ENCODE measurements at places on chromosomes 16 and 17.

DNA sequence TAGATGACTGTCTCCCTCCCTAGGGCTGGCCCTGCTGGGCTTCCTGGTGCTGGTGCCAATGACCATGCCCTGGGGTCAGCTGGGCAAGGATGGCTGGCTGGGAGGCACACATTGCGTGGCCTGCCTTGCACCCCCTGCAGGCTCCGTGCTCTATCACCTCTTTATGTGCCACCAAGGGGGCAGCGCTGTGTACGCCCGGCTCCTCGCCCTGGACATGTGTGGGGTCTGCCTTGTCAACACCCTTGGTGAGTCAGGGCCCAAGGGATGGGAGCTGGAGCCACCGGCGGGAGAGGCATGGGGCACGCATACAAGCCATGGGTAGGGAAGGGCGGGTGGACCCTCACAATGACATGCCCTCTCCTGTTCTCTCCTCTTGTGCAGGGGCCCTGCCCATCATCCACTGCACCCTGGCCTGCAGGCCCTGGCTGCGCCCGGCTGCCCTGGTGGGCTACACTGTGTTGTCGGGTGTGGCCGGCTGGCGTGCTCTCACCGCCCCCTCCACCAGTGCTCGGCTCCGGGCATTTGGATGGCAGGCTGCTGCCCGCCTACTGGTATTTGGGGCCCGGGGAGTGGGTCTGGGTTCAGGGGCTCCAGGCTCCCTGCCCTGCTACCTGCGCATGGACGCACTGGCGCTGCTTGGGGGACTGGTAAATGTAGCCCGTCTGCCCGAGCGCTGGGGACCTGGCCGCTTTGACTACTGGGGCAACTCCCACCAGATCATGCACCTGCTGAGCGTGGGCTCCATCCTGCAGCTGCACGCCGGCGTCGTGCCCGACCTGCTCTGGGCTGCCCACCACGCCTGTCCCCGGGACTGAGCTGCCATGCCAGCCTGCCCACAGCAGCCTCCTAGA, 2.2 kb downstream of the PAQR4 start:
- DNase-seq = no peak

- no peak for DNase-seq
Observed at GRCh38 chr16:58490065-58490464, 9.9 kb upstream of the NDRG4 start.

DNA sequence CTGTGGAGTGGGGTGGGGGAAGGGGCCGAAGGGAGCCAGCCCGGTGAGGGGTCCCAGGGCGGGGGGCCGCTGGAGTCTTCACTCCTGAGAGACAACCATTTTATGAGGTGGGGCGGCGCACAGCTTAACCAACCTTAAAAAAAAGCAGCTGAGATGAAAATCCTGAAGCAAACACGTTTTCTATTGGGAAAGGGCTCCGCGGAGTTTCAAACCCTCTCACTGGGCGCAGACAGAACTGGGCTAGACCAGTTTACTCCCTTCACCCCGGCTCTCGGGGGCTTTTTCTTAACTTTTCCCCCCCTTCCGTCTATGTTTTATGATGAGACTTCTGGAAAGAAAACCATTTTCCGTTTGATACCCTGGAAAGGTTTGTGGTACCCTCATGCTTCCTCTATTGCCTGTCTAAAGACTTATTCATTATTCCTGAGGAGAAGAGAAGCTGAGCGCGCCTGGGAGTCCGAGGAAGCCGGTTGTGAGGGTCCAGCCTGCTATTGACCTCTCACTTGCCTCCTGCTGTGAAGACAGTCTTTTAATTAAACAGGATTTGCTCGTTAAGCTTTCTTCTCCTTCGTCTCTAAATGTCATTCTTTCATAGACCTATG, 482 bp upstream of the SSH2 start:
- no peak for DNase-seq

GRCh38 chr16:74774223-74775139, at the start of gene FA2H:
Gene FA2H, minus strand, starts transcription at chr16:74774820. Its CDS starts 65 bp downstream, at chr16:74774755.
- peak; percentile 62 for DNase-seq

GRCh38 chr17:9408868-9409829, 166.5 kb downstream of the STX8 start:
- no peak for DNase-seq

DNA sequence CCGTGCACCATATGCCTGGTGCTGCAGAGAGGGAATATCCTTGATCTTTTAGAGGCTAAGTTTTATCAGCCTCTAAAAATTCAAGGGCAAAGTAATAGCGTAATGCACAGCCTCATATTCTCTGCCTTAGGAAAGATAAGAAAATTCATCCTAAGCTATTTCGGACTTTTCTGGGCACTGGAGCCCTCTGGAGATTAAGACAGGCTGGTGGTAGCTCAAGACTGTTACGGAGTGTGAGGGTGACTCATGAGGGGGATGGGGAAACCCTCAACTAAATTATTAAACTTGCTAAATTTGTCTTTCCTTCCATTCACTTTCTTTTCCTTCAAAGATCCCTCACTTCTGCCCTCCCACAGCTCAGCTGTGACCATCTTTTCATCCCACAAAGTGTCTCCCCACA, 73.3 kb downstream of the RPH3AL start:
- no peak for DNase-seq

DNA sequence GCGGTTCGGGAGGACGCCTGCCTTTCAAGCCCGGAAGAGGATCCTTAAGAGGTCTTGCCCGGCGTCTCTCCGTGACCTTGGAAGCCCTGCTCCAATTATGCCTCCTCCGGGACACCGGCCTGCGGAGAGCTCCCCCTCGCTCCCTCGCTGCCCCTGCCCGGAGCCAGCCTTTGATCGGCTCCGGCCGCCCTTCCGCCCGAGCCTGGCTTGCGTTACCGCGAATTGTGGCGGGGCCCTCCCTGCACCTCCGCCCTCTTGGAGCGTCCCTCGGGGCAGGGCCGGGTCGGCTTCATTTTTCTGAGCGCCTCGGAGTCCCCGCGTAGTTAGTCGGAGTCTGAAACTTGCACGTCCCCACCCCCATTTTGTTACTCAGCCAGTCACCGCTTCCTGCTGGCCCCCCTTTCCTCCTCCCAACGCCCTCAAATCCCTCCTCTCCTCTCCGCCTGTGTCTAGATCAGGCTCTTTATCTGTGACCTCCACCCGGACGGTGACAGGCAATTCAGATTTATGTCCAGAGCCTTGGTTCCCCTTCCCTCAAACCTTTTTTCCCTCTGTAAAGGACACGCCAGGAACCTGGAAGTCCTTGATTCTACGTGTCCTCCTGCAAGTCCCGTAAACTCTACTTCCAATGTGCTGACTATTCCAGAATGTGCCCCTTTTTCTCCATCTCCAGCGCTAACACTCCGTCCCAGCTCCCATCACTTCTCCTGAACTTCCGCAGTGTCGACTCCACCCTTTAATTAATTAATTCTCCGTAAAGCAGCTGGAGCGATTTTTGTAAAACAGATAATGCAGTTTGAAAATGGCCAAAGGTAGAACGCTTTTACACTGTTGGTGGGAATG, 569 bp upstream of the RABEP2 start:
- DNase-seq = peak; percentile 83

DNA sequence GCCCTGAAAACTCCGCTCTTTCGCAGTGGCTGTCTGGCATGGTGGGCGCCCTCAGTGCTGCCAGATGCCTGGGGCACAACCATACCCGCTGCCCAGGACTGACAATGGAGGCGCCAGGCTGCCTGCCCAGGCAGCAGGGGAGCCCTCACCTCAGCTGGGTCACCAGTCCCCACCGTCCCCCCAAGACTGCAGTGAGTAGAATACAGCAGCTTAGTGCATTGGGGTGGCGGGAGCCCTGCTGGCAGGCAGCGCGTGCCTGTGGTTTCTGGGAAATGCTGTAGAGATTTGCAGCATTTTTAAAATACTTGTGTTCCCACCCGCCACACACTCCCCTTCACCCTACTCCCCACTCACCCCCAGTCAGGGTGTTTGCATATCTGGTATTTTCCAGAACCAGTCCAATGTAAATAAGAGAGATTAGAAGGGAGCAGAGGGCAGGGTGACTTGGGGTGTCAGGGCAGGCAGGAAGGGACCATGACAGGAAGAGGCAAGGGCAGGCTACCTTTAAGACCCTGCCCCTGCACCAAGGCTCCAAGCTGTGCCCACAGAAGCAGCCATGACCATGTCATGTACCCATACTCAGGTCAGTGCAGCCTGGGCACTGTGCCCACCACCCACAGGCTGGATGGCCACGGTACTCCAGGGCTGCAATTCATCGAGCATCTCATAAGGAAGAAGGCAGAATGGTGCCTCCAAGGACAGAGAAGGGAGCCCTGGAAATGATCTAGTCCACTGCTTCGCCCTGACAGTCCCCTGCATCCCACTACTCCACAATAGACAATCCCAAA, 21.5 kb downstream of the MYO18A start:
- peak; percentile 91 for DNase-seq

DNA sequence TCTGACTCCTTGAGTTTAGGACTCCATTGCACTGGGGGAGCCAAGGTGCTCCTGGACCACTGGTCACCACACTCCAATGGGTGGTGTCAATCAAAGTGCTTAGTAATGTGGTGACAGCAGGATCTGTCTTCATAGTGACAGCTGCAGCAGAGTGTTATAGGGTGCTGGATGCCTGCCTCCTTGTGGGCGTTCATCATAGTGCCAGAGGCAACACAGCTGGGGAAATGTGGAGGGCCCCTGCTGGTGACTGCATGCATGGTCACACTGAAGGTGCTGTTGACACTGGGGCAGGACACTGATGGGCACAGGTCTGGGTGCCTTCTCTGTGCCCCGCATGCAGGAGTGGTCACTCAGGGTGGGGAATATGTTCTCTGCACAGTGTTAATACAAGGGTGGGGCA, 177.5 kb upstream of the CDH8 start:
- no peak for DNase-seq

DNA sequence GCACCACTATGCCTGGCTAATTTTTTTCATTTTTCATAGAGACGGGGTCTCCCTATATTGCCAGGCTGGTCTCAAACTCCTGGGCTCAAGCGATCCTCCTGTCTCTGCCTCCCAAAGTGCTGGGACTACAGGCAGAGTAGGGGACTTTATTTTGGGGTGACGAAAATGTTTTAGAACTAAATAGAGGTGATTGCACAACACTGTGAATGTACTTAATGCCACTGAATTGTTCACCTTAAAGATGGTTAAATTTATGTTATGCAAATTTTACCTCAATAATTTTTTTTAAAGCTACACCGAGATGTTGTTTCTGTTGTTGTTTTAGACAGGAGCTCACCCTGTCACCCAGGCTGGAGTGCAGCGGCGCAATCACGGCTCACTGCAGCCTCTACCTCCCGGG, 111.9 kb upstream of the SEC14L1 start:
- no peak for DNase-seq

DNA sequence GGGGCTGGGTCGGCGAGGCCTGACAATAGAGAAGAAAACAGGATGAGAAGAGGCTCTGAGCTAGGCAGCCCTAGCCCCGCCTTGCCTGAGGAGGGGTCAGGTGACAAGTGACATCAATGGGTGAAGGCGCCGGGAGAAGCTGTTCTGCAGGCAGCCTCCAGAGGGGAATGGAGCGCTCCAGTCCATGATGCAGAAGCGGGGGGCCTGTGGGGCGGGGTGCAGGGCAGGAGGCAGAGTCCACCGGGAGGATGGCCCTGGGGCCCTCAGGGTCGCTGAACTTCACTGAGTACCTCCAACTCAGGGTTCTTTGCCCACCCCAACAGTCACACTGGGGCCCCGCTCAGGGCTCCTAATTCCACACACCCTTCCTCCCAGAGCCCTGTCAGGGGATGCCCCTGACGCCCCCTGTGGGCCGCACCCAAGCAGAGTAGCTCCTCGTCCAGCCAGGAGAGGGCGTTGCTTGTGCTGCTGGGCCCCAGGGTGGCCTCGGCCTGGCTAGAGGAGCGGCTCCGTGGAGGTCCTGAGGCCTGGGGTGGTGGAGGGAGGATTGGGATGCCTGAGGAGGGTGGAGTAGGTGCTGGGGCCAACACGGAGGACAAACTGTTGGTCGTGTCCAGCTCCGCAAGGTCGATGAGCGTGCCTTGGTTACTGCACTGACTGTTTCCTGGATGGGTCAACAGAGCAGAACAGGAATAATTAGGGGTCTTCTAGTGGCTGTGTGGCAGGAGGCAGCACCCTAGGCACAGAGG, 20.8 kb downstream of the GGA3 start:
- no peak for DNase-seq

DNA sequence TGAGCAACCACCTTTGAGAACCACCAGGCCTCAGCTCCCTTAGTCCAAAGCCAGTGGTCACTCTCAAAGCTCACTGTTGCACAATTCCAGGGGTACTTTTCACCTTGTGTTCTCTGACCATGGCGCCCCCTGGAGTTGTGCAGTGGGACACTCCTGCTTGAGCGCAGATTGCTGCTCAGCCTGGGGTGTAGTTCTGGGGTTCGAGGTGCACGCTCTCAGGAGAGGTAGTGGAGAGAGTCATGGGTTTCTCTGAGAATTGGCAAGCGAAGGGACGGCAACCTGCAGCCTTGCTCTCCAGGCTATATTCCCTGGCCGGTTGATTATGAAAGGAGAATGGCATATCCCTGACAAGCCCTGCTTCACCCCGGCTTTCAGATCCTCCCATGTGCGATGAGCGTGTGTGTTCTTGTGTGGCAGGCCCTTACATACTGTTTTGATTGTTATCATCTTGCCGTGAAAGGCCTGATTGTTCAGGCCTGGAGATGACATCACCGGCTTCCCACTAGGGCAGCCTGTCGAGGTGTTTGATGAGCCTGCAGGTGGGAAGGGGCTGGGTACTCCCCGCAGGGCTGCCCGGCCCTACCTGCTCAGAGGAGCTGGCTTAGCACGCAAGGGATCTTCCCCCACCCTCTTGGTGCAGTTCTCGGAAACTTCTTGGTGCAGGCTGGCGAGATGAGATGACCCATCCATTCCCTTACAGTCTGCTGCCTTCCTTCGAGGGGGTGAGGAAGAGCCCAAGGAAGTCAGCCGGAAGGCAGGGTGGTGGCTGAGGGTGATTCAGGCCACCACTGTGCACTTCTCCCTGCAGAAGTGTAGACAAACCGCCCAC, 431.2 kb downstream of the SLC39A11 start:
- no peak for DNase-seq

GRCh38 chr17:31052187-31052889, 42.4 kb upstream of the NF1 start:
- peak; percentile 98 for DNase-seq

DNA sequence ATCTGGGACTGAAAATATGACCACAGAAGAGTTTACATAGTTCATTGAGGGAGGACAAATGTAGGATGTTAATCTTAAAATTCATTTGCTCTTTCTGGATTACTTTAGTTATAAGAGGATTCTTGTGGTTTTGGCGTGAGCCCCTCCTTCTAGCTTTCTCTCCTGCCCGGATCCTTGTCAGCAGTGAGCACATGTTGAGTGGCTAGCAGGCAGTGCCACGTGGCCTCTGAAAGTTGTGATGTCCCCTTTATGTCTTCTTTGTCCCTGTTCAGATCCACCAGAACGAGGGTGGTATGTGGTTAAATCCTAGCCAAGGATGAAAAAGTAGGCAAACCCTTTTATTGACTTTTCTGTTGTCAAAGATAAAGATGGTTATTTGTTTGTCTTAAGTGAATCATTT, 83.8 kb downstream of the GNAO1 start:
- DNase-seq = peak; percentile 72

GRCh38 chr17:19534562-19535149, 1.0 kb downstream of the SLC47A1 start:
- peak; percentile 72 for DNase-seq

All from M059J (cell line).